ENCODE measurements at places on chromosomes 11 and 22.

GRCh38 chr11:122852074-122852795, 13.9 kb downstream of the CRTAM start:
- no peak for DNase-seq

GRCh38 chr11:12381875-12382274, 4.5 kb downstream of the PARVA start:
- DNase-seq: no peak

- no peak for DNase-seq
Measured at GRCh38 chr11:11346303-11346702, 6.7 kb downstream of the CSNK2A3 start.

DNA sequence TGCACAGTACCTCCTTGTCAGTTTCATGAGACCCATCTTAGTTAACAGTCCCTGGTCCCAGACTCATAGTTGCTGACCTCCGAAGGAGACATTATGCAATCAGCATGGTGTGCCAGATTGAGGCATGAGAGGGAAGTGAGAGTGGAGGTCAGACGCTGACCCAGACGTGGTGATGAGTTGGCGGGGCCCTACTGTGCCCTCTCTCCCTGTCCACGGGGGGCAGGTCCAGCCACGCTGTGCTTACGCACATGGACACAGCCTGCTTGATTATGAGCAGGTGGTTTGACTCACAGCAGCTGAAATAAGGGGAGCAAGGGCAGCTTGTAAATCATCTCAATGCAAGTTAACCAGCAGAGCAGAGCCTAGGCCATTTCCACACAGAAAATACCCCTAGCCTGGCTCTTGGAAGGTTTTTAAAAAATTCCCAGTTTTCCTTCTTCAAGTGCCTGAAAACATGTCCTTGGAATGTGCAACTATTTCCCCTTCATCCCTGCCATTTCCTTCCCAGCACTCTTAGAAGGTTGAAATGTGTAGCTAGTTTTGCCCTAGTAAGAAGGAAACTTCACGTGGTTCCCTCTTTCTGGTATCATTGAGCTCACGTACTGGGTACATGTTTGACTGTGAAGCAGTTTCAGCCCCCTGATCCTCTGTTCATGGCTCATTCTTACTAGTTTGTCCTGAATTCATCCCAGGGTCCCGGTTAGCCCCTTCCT, 122.6 kb upstream of the SORL1-AS1 start:
- DNase-seq: peak; percentile 78

- DNase-seq: no peak
Measured at GRCh38 chr11:85855341-85855656, at the start of gene CCDC83. Gene CCDC83, plus strand, starts transcription at chr11:85855383. Its CDS starts 9,741 bp downstream, at chr11:85865124.

DNA sequence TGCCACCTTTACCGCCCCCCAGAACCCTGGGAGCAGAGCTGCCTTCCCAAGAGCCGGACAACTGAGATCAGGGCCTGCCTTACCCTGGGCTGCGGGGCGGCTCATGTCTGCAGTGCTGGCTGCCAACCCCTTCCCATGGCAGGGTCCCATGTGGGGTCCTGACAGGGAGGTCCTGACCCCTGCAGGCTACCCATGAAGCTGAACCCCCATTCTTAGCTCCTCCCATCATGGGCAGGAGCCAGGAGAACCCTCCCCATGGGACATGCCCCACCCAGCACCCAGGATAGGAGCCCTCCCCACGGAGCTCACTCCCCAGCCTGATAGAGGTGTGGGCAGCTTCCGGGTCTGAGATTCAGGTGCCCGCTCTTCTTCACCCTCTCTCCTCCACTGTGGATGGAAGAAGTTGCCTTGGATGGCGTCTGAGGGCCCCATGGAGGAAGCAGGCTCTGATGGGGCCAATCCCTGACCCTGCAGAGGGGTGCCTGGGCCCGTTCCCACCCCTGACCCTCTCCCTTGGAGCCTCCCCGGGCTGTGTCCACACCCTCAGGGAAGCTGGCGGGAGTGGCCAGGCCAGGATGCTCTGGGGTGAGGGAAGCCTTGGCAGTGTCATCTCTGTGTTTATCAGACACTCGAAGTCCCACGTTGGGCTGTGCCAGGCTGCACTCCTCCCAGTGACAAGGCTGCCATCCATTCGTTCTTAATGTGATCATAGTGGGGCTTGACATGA, 1508.2 kb downstream of the BRD1 start:
- peak; percentile 8 for DNase-seq

- DNase-seq: no peak
Measured at GRCh38 chr11:65438257-65439151, 15.9 kb downstream of the NEAT1 start.

GRCh38 chr11:69390561-69390960, 90.9 kb upstream of the LINC01488 start:
- DNase-seq: no peak

Data from Right ventricle myocardium superior (tissue), 1 donor.